Activated naive CD8-positive, alpha-beta T cell treated with anti-CD3 and anti-CD28 coated beads for 36 hours (primary cell): ENCODE measurements at places on chromosomes 11 and 22.

- DNase-seq, result no peak
Observed at GRCh38 chr11:73198677-73199076, 19.4 kb upstream of the P2RY2 start.

DNA sequence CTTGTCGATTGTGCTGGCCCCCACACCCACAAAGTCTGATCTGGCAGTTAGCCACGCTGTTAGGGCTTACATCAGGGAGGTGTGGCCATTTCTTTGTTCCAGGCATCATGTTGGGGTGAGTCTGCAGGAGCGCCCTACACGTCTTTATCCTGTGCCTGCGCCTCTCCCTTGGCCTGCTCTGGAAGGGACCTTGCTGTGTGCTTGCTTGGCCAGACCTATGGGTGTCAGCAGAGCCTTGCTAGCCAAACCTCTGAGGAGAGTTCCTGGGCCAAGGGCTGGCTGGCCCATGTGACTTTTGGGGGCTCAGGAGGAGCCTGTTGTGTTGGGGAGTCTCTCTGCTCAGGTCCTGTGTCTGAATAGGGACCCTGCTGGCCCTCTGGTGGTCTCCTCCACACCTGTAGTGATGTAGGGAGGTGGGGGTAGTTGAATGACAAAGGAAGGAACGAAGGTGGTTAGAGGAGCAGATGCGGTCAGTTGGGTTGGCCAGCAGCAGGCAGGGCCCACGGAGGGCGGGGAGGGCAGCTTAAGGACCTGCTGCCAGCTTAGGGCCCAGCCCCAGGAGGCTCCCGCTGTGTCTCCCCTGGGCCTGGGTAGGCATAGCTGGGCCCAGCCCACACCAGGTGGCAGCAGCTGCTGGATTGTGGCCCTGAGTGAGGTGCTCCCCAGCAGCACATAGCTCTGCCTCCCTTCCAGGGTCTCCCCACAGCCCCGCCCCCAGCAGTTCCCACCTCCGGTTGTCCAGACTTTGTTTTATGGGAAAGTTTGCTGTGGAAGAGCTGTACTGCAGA lies 7.9 kb downstream of the PPIL2 start:
- no peak for DNase-seq

DNA sequence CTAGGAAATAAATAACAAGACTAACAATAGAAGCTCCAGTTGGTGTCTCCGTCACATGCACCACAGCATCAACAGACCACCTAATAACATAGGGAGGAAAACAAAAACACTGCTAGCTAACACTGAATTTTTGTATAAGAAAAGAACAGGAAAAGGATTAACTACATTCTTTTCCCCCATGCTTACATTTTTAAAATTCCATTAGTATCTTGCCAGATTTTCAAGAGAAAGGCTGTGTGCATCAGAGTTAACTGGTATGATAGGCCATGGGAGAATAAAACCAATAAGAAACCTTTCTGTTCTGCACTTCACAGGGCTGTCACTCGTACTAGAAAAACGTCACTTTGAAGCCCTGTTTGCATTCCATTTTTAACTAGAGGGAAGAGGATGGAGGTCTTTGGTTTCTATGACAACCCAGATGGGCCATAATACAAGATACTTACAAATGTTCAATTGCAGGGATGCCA lies 79.0 kb downstream of the LARGE2 start:
- no peak for DNase-seq

DNA sequence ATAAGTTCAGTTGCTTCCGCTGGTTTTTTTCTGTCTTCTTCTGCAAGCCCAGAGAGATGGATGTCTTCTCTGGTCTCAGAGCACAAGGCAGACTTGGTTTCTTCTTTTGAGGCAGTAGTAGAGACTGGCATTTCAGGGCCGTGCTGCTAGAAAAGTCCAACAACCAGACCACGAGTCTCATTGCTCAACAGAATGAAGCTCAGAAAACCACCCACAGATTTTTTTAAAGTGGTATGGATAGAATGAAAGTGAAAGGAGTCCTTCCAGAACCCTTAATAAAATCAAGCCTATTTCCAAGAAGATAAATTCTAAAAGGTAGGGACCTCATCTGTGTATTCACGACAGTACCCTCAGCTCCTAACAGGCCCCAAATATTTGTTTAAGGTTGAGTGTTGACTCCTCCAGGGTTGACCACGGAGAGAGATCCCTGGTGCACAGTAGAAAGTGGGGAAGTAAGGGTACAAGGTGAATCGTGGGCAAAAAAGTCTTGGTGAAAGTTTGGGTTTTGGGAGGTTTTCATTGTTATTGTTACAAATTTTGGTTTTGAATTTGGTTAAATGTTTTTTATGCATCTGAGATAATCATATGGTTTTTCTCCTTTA lies 43.6 kb upstream of the DDX6 start:
- no peak for DNase-seq

DNA sequence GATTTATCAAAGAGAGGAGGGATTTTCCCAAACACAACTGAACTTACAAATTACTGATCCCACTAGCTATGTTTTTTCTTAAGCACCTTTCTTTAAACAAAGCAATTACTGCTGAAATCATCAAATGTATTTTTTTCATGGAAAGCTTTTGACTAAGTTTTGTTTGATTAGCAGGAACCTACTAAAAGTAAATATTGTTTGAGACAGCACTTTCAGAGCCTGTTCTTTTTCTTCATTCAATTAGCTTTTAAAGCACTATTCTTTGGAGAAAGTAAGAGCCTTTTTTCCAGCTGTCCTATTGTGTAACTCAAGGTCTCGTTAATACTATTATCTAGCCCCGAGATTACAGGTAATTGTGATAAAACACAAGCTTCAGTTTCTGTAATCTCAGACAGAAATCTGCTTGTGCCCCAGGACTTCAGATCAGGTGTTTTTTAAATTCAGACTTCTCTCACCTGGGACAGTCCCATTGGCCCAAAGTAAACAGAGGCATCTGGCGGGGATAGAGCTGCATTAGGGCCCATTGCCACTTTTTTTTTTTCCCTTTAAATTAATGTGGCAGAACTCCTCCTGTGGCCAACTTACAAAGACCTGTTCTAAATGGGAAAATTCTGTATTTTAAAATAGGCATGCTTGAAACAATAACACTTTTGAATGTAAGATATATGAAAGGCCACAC lies 11.0 kb downstream of the CSTPP1 start:
- DNase-seq, result no peak

- DNase-seq, result no peak
Observed at GRCh38 chr11:5631969-5632635, 7.3 kb downstream of the TRIM34 start.

DNA sequence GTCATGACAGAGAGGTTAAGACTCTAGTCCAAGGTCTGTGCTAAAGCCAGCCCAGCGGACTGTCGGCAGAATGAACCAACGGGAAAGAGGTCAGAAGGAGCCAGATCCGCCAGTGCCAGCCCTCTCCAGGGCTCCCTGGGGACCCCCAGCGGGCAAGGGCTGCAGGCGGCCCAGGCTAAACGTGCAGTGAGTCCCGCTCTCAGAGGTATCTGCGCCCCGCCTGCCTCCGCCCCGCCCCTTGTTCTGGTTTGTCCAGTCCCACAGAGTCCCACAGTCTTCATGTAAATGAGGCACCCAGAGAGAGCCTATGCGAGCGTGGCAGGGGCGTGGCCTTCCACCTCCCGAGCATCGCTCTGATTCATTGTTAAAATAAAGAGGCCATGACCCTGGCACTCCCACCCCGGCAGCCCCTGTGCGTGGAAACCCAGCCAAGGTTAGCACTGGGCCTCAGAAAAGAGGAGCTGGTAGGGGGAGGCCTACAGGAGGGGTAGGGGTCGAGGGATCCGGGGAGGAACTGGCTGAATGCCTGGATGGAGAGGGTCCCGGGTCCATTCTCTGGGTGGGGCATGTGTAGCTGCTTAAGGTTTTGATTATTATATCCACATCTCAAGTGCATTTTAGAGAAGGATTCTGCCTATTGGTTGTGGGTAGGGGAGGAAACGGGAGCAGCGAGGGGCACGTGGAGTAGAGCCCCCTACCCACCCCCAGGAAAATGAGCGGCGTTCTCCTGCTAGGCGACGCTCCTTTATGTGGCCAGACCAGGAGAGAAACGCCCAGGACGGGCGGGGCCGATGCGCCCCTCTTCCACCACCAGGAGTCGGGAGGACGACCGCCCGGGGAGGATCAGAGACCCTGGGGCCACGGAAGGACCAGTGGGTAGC lies at the start of gene TRIOBP:
Gene TRIOBP (plus strand): TSS at position 392 of the 881 bp plus-strand sequence. CDS start 4,318 bp downstream, outside the sequence.
- DNase-seq, result peak; percentile 94

GRCh38 chr22:28874811-28875320 lies 8.5 kb upstream of the ZNRF3 start:
- no peak for DNase-seq

DNA sequence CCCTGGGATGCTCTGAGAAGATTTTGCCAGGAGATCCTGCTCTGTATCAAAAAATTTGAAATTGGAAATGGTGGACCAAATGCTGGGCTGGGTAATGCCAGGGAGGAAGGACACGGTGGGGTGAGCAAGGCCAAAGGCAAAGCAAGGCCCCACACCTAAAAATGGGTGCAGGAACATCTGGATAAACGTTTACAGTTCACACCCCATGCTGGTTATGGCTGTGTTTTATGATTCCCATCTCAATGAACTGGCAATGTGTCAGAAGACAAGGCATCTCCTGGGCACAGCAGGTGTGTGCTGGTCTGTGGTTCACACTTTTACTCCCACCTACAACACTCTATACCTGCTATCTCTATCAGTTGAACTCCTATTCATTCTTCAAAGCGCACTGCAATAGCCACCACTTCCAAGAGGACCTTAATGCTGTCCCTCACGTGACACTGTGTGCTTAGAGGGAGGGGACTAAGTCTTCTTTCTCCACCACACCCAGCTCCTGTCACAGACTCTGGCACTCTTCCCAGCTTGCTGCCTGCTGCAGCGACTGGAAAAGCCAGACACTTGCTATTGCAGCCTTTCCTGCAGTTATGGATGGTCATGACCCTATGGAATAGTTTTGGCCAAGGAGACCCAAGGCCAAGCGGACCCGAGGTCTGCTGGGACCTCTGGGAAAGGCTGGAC lies 277.5 kb downstream of the CTTN start:
- DNase-seq, result no peak

DNA sequence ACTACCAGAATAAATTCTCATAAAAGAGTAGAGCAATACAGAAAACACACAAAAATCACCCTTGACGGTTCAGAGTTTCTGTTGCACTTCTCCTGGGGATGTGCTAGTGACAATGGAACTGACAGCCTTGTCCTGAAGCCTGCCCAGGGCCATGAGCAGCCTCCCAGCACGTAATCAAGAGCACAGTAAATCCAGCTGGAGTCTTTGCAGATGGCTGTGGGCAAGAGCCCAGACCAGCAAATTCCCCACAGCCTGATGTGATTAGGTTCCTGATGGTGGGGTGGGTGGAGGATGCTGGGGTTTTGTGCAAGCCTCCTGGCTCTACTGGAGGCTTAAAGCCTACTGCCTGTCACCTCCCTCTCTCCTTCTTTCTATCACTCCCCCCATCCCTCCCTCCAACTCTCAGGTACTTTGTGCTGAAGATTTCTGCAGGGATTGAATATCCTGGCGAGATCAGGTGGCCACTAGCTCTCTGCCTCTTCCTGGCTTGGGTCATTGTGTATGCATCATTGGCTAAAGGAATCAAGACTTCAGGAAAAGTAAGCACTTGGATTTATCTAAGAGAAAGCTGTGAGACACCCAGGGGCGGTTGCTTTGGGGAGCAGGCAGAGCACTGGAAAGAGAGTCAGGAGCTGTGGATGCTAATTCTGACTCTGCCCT lies 18.1 kb downstream of the SLC6A5 start:
- DNase-seq, result no peak

- no peak for DNase-seq
Observed at GRCh38 chr11:62105667-62106191, 18.1 kb upstream of the INCENP start.

DNA sequence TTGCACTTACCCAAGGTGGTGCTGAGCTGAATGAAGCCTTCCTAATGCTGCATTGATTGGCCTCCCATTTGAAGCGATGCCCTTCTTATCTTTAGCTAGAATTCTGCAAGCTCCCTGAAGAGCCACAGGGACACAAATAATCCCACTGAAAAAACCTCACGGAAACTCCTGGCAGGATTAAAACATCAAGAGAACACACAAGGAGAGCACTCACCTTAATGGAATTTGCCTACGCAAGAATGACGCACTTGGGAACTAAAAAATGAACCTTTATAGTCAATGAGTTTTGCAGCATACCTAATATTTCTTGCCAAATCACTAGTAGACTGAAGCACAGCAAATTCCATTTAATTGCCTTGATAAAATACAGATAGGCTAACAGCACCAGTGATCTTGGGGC lies 232.8 kb upstream of the UBASH3B start:
- no peak for DNase-seq

DNA sequence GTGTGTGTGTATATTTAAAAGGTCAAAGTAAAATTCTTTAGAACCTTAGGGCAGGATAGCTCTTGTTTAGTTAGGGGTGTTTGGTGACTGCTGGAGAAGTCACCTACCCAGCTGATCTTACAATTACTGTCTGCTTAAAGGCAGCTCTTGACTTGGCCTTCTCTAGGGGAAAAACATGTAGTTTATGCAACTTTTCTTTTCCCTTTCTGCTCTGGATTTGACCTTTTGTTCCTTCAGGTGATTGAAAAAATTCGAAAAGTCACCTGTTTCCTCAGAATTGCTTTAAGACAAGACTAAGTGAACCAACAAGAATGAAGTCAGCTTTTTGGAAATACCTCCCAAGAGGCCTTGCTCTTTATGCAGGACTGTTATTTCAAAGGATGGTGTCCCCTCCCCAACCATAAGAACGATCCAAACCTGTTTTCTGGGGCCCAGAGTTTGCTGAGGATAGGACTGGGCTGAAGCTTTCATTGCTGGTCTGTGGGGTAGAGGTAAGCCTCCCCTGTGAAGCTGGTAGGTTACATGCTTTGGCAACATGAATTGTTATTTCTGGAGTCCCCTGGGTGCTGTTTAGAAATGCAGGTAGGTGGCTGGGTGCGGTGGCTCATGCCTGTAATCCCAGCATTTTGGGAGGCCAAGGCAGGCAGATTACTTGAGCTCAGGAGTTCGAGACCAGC lies 111.2 kb downstream of the PTPRJ start:
- no peak for DNase-seq

DNA sequence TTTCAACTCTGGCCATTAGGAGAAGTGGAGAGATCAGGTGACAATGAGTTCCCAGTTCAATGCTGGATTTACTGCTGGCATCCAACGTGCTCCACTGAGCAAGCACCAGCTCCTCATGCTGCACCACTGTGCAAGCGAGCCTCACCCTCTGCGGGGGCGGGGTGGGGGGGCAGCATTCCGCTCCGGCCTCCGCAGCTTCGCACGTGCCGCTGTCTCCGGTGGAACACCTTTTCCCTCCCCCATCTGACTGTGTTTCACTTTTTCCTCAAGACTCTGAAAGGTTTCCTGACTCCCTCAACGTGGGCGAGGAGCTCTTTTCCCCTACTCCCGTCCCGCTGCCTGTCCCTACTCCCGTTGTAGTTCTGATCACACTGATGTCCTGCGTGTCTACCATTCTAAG lies 835 bp upstream of the RHOD start:
- no peak for DNase-seq

- no peak for DNase-seq
Observed at GRCh38 chr11:128570632-128571031, 16.7 kb downstream of the ETS1 start.

DNA sequence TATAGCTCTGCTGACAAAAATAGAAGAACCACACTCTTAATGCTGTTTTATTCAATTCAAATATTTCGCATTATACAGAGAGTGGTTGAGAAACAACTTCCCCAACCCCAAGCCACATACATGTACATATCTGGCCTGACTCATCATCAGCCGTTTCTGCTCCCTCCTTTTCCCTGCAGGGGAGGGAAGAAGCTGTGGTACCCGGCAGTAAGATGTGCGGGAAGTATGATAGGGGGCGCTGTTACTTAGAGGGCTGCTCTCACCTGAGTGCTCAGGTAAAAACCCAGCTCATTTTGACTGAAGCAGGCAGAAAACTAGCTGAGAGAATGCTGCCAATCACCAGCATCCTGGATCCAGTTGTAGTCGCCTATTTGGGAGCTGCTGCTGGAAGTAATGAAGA lies 85.5 kb downstream of the NELL1 start:
- DNase-seq, result no peak
